ENCODE measurements at places on chromosomes 11 and 22. TPM values are rescaled to one million over a fixed set of nuclear protein-coding genes. Genes with fewer than 3 reads are reported as not detected.

The BTG4 gene
- total RNA-seq, result not detected

The NDUFC2 gene
- 221 TPM for total RNA-seq

The HBB gene
- not detected for total RNA-seq

The UBTFL1 gene
- total RNA-seq, result not detected

The BEST1 gene
- total RNA-seq, result 4.6 TPM

The IFITM10 gene
- 5.4 TPM for total RNA-seq

DNA sequence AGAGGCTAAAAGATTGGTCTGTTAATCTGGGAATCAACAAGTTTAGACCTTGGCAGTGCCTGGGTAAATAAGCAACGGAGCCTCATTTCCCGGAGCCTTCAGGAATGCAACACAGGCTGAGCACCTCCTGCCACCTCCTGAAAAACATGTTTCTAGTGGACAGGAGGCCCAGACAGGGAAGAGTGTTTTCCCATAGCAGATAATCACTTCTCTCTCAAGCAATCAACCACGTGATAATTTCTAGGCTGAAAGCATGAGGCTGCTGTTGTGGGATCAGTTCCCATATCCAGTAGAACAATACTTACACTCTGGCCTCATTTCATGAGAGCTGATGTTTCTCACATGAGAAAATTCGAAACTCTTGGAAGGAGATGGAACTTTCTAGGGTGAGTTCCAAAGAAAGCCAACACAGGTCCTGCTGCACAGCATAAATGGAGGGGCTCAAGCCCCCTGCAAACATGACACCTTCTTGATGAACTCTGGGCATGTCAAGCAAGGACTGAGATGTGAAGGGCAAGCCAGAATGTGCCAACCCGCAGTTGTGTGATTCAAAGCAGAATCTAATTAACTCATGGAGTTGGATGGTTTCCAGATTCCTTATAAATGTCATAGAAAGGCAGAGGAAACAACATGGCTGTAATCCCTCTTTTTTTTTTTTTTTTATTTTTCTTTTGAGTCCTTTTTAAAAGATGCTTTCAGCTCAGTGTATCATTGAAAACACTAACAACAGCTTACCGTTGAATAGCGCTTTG lies 228.5 kb upstream of the SESN3 start:
- DNase-seq, result no peak

DNA sequence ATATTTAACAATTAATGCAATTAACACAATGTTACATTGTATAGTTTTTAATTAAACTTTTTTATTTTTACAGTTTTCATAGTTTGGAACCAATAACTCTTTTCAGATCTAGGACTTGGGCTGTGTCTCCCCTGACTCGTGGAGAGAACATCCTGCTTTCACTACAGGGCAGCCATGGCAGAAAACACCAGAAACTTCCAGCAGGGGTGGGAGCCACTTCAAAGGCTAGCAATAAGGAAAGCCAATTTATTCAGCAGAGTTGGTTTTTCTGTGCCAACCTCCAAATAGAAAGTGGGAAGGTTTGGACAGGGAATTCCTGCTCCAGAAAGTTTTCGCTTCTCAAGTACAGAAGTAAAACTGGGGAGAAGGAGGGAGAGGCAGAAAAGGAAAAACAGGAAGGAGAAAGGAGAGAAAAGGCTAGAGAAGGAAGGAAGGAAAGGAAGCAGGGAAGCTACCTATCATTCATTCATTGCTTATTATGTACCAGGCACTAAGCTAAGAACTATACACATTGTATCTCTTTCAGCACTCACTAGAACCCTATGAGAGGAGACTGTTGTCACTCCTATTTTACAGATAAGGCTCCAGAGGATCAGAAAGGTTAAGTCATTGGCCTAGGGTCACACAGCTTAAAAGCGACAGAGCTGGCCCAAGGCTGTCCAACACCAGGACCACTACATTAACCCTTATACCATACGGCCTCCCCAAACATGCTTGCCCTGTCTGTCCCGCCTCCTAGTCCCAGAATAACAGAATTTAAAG lies 54.8 kb upstream of the CREB3L1 start:
- DNase-seq, result no peak

- no peak for DNase-seq
Observed at GRCh38 chr11:44840521-44841251, 110.0 kb downstream of the TP53I11 start.

DNA sequence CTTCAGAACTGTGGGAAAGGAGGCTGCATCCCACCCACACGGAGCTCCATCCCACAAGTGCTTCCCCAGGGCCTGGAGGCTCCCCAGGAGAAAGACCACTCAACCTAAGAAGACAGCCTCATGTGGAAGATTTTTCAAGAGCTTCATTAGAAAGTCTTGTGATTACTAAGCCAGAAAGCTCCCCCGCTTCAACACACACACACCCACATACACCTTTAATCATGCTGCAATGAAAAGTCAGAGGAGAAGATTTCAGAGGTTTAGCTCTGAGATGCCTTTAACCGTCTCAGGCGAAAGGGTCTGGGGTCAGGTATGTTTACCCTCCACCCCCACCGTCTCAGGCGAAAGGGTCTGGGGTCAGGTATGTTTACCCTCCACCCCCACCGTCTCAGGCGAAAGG lies 634.5 kb upstream of the B3GAT1 start:
- no peak for DNase-seq

- no peak for DNase-seq
Observed at GRCh38 chr11:37525336-37525735, 927.3 kb upstream of the RAG2 start.

GRCh38 chr11:106156290-106156937 lies 79.0 kb downstream of the AASDHPPT start:
- no peak for DNase-seq

- no peak for DNase-seq
Observed at GRCh38 chr11:62245271-62245753, 3.3 kb downstream of the SCGB1D2 start.

DNA sequence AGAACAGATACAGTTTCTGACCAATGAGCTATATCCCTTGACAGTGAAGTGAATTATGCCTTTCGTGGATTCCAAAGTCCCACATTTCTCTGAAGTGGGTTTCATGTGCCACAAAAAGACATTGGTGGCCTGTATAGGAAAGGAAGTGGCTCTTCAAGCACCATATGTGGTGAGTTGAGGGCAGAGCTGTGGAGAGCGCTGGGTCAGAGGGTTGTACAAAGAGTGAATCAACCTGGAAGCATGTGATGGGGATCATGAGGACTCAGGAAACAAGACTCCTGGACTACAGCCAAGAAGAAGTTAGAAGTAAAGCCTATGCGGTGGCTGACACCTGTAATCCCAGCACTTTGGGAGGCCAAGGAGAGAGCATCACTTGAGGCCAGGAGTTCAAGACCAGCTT lies 579 bp upstream of the SLC5A4 start:
- DNase-seq, result no peak

DNA sequence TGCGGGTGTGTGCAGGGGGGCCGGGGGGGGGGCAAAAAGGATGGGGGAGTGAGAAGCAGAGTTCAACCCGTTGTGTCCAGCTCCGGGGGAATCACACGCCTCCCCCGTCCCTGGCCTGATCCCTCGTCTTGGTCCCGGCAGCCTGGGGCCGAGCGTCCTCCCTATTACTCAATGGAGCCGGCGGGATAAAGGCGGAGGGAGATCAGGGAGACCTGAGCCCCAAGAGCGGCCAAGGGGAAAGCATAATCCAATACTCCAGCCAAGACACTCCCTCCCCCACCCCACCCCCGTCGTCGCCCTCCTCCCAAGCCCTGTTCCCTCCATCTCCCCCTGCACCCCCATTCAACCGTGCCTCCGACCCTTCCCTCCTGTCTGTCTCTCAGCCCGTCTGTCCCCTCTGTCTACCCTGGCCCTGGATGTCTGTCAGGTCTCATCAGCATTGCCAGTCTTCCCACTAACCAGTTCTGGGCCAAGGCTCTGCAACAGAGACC lies 2.6 kb downstream of the PHOX2A start:
- no peak for DNase-seq

DNA sequence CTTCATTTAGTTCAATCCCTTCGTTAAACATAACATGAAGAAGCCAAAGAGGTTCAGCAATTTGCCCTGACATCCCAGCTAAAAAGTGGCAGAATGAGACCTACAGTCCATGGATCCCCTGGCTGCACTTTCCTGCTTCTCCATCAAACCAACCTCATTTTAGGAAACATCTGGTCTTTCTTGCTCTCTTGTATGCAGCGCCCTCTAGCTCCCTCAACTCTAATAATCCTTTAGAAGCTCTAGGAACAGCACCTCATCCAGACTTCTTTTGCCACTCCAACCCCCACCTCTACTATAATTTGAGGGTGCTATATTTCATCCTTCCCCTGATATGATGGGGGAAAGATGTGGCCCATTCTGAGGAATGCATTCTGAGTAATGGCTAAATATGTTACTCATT lies 7.4 kb downstream of the CNTF start:
- no peak for DNase-seq

- DNase-seq, result no peak
Observed at GRCh38 chr11:80443177-80443576, 1002.3 kb upstream of the TENM4 start.

GRCh38 chr22:45997077-45997776 lies 20.3 kb upstream of the WNT7B start:
- DNase-seq, result no peak
